ENCODE measurements at places on chromosomes 2 and 18.
A peak's percentile ranks its signal among the peaks of the same experiment; 100 is the strongest.

GRCh38 chr2:10229462-10230099 lies 73.1 kb upstream of the HPCAL1 start:
- DNase-seq = no peak

- no peak for DNase-seq
These were observed 103.3 kb upstream of the EPHA4 start for GRCh38 chr2:221675201-221675908.

DNA sequence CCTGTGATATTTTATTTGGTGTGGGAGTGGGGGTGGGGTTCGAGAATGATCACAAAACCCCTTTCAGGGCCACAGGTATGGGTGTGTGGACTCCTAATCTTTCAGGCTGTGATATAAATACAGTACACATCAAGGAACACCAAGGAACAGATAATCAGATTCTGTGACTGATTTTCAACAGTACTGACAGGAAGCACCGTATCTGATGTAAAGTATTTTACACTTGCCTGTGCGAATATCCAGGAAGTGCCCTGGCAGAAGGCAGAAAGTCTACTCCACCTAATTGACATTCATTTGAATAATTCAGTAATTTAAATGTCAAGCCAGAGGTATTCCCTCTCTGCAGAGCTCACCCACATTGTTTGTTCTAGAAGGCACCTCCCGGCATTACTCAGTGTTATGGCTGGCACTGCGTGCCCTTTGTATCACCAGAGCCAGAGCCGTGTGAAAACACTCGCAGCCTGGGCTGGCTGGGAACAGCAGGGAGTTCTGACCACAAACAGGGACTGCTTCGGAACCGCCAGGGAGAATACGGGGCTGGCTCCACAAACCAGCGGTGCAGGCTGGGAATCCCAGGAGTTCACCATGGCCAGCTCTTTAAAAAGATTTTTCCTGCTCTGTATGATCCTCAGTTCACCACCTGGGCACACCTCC lies 91.8 kb downstream of the ACVR1 start:
- no peak for DNase-seq

DNA sequence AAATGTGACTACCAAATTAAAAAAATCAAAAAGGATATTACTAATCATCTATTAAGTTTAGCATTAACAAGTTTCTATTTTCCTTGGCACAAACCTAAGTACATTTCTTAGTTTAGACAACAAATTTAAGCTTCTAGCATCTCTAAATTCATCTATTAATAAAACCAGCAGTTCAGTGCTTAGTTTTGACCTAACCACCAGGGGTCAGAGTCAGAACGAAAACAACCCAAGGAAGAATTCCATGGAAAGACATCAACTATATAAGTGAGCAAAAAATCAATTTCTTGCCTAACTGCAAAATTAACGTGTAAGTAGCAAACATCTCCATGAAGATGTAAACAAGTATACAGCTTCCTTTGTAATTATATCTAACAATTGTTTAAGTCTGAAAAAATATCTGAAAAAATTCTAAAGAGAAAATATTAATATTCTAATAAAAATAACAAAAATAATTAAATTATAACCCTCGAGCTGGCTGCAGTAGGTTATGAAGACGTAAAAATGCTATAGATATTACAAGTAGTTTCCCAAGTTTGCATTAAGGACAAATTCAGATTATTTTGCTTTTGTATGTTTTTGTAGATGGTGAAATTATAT lies 83.7 kb downstream of the CERKL start:
- DNase-seq = no peak

GRCh38 chr18:36783792-36784191 lies 45.0 kb downstream of the TPGS2 start:
- DNase-seq = no peak

DNA sequence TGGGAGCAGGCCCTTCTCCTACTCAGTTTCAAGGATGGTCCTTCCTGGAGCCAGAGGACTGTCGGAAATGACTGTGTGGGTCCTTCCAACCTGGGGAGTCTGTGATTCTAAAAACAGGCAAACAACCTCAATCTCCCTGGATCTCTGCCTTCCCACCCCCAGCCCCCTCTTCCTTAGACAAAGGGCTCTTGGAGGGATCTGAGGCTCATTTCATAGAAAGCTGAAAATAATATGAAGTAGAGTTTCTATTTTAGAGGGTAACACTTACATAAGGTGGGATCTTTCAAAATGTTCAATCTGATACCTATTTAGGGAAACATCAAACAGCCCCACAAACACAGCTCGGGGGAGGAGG lies 69.4 kb downstream of the RHOB start:
- DNase-seq = no peak

- DNase-seq = no peak
These were observed 243.0 kb downstream of the ERBB4 start for GRCh38 chr2:212295571-212295970.

GRCh38 chr2:149100739-149101699 lies 62.5 kb downstream of the LYPD6B start:
- DNase-seq = no peak

- peak; percentile 24 for DNase-seq
These were observed 33.7 kb upstream of the C18orf32 start for GRCh38 chr18:49520661-49521145.

- DNase-seq = no peak
These were observed 147.7 kb downstream of the NETO1 start for GRCh38 chr18:72720116-72720515.

GRCh38 chr2:32417659-32418058 lies 60.8 kb downstream of the BIRC6 start:
- no peak for DNase-seq

DNA sequence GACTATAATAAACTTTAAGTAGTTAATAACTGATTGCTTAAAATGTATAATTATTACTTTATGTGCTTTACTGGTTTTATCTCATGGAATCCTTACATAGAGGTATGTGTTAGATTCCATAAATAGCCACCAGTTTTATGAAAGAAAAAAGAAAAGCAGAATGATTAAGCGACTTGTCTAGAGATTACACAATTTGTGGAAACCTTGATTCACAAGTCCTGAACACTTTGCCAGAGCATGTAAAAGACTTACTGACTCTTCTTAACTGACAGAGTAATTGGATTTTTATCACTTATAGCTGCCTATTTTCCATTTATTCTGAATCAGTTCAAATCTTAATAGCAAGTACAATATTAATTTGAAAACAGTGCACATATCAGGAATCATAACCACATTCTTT lies 448.7 kb upstream of the NETO1 start:
- no peak for DNase-seq

GRCh38 chr2:42523341-42523740 lies 29.6 kb upstream of the KCNG3 start:
- no peak for DNase-seq

DNA sequence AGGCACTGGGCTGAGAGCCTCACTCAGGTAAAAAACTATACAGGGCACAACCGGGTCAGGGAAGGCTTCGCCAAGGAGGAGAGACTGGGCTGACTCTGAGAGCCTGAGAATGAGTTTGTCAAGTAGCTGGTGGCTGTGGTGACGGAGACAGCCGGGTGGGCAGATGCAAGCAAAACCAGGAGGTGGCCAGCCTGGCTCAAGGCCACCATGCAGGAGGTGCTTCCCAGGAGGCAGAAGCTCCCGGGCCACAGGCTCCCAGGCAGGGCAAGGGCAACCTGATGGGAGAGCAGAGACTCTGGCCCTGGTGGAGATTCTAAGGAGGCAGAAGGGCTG lies 2.9 kb upstream of the INHBB start:
- DNase-seq = no peak

GRCh38 chr18:9337873-9338272 lies 3.3 kb downstream of the TWSG1 start:
- DNase-seq = peak; percentile 17
